ENCODE measurements at places on chromosomes 12 and 14.

GRCh38 chr14:71311061-71311460, 403.8 kb downstream of the PCNX1 start:
- DNase-seq, result no peak

- peak; percentile 52 for DNase-seq
Observed at GRCh38 chr12:71661977-71662530, 1.6 kb downstream of the ZFC3H1 start.

- DNase-seq, result no peak
Observed at GRCh38 chr12:62653740-62654139, 187.1 kb downstream of the MON2 start.

- DNase-seq, result peak; percentile 83
Observed at GRCh38 chr12:108855284-108856169, 1.9 kb downstream of the SSH1 start.

DNA sequence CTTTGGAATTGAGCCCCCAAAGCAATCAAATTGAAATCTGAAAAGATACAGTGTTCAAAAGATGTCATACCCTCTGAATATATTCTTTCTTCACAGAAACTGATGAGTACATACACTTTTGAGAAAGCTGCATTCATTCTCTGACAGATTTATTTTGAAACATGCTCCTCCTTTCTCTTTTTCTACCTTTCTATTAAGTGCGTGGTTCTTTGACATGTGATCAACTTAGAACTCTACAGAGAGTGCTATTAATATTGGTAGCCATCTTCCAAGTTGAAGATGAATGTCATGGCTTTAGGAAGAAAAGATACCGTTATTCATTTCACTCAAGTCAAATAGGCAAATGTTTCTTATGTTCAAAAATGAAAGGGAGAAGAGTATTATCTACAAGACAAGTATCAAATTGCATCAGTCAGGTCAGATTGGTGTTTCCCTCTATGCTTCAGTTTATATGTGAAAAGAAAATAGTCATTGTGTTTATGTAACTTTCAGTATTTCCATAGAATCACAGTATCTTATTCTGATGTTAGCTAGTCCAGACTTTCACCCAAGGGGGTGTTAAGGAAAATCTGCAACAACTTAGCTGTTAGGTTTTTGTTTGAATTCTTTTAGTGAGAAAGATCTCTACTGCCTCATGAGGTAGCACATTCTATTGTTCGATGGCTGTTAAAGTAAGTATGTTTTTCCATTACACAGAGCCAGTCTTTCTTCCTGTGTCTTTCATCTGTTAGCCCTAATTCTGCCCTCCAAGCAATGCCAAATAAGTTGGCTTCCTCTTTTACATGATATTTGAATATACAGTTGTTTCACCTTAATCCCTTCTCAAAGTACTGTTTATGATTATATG, 55.4 kb upstream of the GARIN2 start:
- no peak for DNase-seq

DNA sequence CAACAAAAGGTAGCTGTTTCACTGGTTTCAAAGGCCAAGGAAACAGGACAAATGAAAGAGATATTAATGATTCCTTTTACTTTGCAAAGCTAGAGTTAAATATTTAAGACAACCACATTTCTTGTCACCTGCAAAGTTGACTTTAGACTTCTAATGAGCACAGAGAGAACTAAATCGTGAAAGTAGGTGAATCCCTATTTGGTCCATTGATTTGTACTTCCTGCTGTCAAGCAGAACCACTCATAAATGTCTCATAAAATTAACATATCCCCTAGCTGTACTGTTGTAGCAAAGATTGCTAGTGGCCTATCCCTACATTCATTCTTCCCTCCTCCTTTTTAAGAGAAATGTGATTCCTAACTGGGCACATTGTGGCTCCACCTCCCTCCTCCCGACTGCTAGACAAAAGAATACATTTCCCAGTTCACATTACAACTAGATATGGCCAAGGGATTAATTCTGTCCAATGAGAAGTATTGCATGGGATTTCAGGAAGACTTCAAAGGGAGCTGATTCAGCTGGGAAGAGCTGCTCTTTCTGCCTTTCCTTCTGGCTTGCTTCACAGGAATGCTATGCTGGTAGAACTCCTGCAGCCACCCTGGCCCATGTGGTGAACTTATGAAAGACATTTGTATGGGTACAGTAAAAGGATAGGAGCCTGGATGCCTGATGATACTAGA, 227.5 kb upstream of the ABCD2 start:
- DNase-seq, result no peak

DNA sequence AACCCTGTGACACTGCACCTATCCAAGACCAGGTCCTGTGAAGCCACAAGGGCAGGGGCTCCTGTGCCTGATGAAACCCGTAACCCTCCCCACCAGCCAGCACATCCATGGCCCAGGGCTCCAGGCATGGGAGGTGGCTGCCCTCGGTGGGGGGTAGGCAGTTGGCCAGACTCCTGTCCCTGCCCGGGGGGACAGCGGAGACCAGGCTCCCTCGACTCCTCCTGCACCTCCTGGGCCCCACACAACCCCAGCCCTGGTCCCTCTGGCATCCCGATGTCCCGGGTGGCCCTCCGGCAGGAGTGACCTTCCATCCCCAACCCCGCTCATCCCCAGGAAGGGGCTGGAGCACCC, 11.4 kb downstream of the AKT1 start:
- no peak for DNase-seq

DNA sequence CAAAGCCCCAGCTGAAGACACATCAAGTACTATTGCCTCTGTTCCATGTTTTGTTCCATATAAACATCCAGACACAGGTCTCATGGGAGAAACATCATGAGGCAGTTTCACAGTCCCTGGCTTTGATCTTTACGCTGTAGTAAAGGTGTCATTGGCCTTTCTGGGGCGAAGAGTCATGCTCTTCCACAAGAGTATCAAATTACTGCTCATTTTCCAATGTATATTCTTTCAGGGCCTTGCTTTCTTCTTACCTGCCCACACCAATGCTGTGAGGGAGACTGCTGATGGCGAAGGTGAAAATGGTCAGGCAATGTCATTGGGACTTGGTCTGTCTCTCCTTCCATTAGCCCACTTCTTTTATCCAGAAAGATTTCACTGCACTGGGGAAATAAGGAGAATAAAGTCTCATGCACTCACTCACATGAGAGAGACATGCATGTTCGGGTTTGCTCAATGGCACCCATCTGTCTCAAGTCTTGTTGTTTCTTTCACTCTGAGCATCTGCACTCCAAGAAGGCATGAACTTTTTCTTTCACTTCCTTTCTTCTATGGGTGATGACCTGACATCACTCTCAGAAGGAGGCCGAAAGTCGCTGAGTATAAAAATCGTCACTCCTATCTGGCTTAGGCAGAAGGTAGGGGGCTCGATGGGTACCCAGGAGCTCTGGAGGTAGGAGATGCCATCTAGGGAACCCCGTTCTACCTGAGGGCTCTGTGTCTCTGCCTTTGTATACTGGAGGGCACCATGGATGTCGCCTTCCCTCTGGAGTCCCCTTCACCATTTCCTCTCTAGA, 1.3 kb upstream of the JDP2 start:
- no peak for DNase-seq

- DNase-seq, result no peak
Observed at GRCh38 chr14:35682802-35683201, 126.3 kb downstream of the RALGAPA1 start.

GRCh38 chr12:132138941-132139871, 4.9 kb downstream of the DDX51 start:
- no peak for DNase-seq

DNA sequence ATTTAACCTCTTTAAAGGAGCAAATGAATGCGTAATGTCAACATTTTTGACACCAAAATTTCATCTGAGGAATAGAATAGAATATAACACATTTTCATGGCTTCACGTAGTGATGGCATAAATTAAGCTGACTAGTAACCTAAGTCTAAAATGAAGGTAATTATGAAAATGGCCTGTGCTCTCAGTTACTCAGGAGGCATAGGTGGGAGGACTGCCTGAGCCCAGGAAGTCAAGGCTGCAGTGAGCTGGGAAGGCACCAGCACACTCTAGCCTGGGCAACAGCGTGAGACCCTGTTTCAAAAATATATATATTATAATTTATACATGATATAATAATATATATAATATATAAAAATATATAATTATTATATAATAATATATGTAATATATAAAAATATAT, 383.2 kb upstream of the ATP2B1 start:
- DNase-seq, result no peak

- DNase-seq, result peak; percentile 59
Observed at GRCh38 chr14:89911010-89911919, 43.3 kb downstream of the EFCAB11 start.

- no peak for DNase-seq
Observed at GRCh38 chr12:49276304-49277290, 11.7 kb downstream of the TUBA1C start.

GRCh38 chr12:127559349-127560040, 707.5 kb upstream of the TMEM132C start:
- peak; percentile 97 for DNase-seq

GRCh38 chr12:15796493-15797141, 7.4 kb upstream of the EPS8 start:
- DNase-seq, result peak; percentile 56
